Fibroblast of the aortic adventitia (primary cell): ENCODE measurements at places on chromosomes 7 and 10. TPM values are rescaled to one million over a fixed set of nuclear protein-coding genes. Genes with fewer than 3 reads are reported as not detected.

ARHGAP22 gene
- total RNA-seq, result 22.3 and 60.2 TPM in 2 replicates

GNB2 gene
- total RNA-seq, result 38.5 and 89.1 TPM in 2 replicates

ACBD7 gene
- total RNA-seq, result 0.99 TPM in 1 of 2 replicates, not detected in the other

AASS gene
- total RNA-seq, result 20.8 and 53.9 TPM in 2 replicates

STEAP1 gene
- 23.5 and 83.4 TPM in 2 replicates for total RNA-seq

GPR26 gene
- total RNA-seq, result under 0.01 TPM in 1 of 2 replicates, not detected in the other

TBXAS1 gene
- 2.4 and 2.6 TPM in 2 replicates for total RNA-seq

TMEM229A gene
- total RNA-seq, result 3.8 TPM in 1 of 2 replicates, not detected in the other

PAPOLB gene
- 0.18 TPM in 1 of 2 replicates, not detected in the other for total RNA-seq

SLC13A1 gene
- total RNA-seq, result not detected in 2 replicates

ETV1 gene
- total RNA-seq, result 5.8 and 75.7 TPM in 2 replicates

CAV2 gene
- 51.2 and 113 TPM in 2 replicates for total RNA-seq

MET gene
- total RNA-seq, result 7.5 and 24.1 TPM in 2 replicates

SH2D4B gene
- not detected in 2 replicates for total RNA-seq

PRKCQ gene
- total RNA-seq, result 0.08 TPM in 1 of 2 replicates, not detected in the other

NRAP gene
- under 0.01 TPM in 1 of 2 replicates, not detected in the other for total RNA-seq

TACC2 gene
- total RNA-seq, result 9.2 and 15.3 TPM in 2 replicates

NT5C2 gene
- total RNA-seq, result 95.2 and 122 TPM in 2 replicates

LGI1 gene
- total RNA-seq, result 0.16 and 0.18 TPM in 2 replicates

PITX3 gene
- total RNA-seq, result not detected in 2 replicates

ANKRD30A gene
- total RNA-seq, result not detected in 2 replicates

TMEM120A gene
- total RNA-seq, result 2.0 and 28.9 TPM in 2 replicates

CFAP43 gene
- total RNA-seq, result 0.36 and 0.41 TPM in 2 replicates

ZNF716 gene
- total RNA-seq, result not detected in 2 replicates

CCDC172 gene
- total RNA-seq, result not detected in 2 replicates

CUBN gene
- total RNA-seq, result 3.4 and 4.2 TPM in 2 replicates

PYROXD2 gene
- total RNA-seq, result 6.5 and 10.2 TPM in 2 replicates

NHLRC2 gene
- 7.0 and 26.3 TPM in 2 replicates for total RNA-seq

LAMB1 gene
- 332 and 467 TPM in 2 replicates for total RNA-seq

POLR1F gene
- total RNA-seq, result 21.9 and 225 TPM in 2 replicates

TAS2R4 gene
- total RNA-seq, result 2.3 and 4.5 TPM in 2 replicates

RSU1 gene
- total RNA-seq, result 32.5 and 155 TPM in 2 replicates

C10orf71 gene
- total RNA-seq, result not detected in 2 replicates

GOLGA7B gene
- not detected in 2 replicates for total RNA-seq

TRIM50 gene
- total RNA-seq, result not detected in 2 replicates

PNLIPRP2 gene
- total RNA-seq, result not detected in 2 replicates

RBP3 gene
- not detected in 2 replicates for total RNA-seq

NME8 gene
- total RNA-seq, result not detected in 2 replicates

BHLHA15 gene
- not detected in 2 replicates for total RNA-seq

RPEL1 gene
- total RNA-seq, result under 0.01 and 0.82 TPM in 2 replicates

ZNF365 gene
- 0.41 and 7.2 TPM in 2 replicates for total RNA-seq

NKX2-3 gene
- total RNA-seq, result not detected in 2 replicates

FOXP2 gene
- total RNA-seq, result 3.9 and 17.4 TPM in 2 replicates

FAM25G gene
- total RNA-seq, result not detected in 2 replicates

C10orf67 gene
- total RNA-seq, result 0.09 TPM in 1 of 2 replicates, not detected in the other
